ENCODE measurements at places on chromosomes 5 and 9. TPM values are rescaled to one million over a fixed set of nuclear protein-coding genes. Genes with fewer than 3 reads are reported as not detected.

DNA sequence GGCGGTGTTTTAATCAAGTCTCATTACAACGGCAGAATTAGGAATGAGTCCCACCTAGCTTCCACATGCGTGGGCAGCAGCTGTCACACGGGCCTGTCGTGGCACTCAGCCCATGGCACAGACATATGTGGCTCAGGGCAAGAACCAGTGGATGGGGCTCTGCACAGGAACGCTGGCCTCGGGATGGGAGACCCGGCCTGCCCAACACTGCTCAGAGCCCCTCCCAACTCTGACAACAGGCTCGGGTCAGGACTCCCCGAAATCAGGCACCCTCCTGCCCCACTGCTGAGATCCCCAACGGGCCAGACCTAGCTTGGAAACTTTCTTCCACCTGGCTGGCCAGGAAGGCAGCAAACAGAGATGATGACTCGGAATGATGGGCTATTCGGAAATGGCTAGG lies 4.9 kb upstream of the SURF6 start:
- no peak for DNase-seq

Gene MORN5
- total RNA-seq = 7.8 TPM

- DNase-seq = no peak
Measured at GRCh38 chr5:81908044-81908443, 63.8 kb upstream of the ATG10 start.

GRCh38 chr9:110077925-110078324 lies 130.0 kb downstream of the C9orf152 start:
- no peak for DNase-seq

GRCh38 chr9:98341157-98342097 lies 86.0 kb upstream of the TBC1D2 start:
- DNase-seq = no peak

Gene CRB2
- 0.06 TPM for total RNA-seq

DNA sequence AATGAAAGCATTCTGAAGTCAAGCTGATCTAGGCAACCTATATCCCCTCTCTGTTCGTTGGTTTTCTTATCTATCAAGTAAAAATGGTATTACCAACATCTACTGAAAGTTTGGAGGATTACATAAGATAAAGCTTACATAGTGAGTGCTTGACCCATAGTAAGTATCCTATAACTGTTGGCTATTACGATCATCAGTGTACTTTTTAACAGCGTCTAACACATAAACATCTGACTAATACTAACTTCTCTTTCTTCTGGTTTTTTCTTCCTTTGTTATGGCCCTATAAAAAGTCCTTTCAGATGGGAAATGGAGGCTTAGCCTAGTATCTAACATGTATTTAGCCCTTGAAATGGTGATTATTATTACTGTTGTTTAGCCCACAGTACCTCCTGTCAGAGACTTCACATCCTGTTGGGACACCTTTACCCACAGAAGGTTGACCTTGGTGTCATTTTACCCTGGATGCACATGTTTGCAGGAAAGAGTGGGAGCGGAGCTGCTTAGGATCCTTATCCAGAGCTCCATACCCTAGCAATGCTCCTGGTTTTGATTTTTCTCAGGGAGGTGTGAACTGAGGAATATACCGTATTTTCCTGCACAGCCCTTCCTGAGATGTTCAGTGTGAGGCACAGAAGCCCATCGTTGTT lies 6.0 kb downstream of the INSYN2B start:
- DNase-seq = no peak

Gene PPIC
- 28.8 TPM for total RNA-seq

DNA sequence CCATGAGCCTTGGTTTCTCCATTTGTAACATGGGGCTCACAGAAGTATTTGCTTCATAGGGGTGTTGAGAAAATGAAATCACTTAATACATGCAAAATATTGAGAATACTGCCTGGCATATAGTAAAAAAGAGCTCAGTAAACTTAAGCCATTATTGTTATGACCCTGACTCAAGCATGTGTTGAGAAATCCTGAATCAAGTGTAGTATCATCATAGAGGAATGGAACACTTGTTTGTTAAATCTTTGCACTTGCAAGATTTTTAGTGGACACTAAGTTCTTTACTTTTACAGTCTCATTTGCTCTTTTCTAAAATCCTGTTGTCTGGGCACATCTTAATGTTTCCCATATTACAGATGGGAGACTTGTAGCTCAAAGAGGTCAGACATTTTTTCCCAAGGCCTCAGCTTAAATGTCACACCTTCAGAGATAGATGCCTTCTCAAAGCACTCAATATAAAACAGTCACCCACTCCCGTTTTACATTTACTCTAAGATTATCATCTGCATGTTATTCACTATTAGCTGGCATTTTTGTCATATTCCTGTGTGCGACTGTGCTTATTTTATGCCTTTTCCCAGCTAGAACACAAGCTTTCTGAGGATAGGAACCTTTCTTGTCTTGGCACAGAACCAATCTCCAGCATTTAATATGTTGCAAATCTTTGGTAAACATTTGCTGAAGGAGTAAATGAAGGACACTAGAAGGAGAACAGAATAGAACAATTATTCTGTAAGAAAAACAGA lies 250.0 kb upstream of the TNC start:
- no peak for DNase-seq

DNA sequence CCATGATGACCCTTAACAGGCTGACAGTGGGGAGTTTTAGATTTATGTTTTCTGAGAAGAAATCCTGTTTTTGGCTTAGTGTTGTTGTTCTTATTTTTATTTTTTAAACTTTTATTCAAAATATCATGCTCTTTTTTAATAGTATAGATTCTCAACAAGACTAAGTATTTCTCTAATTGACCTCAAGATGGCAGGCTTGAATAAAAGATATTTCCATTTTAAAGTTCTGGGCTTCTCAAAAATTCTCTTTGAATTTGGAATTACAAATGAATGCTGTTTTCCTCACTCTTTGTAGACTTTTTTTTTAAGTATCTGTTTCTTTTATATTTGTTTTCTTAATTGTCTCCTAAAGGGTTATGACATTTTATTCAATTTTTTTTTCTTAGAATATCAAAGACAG lies 50.0 kb upstream of the SH3GL2 start:
- DNase-seq = no peak

GRCh38 chr5:158679221-158679641 lies 420.5 kb downstream of the EBF1 start:
- DNase-seq = no peak

DNA sequence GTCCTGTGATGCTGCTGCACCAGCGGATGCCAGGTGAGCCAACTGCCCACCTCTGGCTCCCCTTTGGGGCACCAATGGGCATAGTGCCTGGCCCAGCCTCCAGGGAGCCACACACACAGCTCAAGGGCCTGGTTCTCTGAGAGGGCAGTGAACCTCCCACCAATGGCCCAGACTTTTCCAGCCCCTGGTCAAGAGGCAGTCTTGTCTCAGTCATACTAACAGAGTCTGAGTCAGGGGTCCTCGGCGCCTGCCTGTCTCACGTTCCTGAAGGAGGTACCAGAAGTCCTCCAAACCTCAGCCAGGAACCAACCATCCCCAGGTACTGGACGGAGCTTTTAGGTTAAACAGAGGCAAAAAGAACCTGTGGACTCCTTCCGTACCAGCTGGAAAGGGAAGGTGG lies 121.1 kb downstream of the C5orf15 start:
- DNase-seq = no peak

GRCh38 chr5:9361835-9362234 lies 184.0 kb downstream of the SEMA5A start:
- peak; percentile 53 for DNase-seq

- DNase-seq = no peak
Measured at GRCh38 chr5:57685516-57686255, 203.1 kb upstream of the ACTBL2 start.

DNA sequence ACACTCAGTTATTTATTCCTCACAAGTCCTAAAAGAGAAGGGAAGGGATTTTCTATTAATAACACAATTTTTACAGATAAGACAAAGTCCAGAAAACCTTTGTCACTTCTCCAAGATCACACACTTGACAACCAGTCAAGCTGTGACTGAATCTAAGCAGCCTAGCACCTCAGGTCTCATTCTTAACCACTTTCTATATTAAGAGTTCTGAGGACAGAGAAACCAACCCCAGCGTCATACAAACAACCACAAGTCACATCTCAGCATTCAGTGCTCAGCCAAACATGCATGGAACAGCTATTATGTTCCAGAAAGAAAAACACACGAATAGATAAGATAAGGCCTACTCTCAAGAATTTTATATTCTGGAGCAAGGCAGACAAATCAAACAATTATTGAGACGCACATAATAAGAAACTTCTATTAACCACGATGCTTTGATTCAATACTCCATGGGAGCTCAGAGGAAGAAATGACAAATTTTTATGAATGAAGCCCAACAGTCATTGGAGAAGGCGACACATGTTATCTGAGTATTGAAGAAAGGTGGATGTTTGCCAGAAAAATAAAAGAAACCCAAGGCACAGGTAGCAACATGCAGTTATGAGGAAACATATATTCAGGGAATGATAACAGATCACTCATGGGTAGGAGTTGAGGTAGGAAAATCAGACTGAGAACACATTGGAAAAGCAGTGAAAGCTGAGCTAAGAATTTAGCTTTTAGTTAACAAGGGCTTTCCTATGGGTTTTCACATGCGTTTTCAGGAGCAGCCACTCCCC lies 113.1 kb downstream of the HTR4 start:
- no peak for DNase-seq

GRCh38 chr5:142795251-142795650 lies 25.1 kb downstream of the ARHGAP26 start:
- DNase-seq = no peak

- DNase-seq = no peak
Measured at GRCh38 chr5:133953568-133954145, 14.8 kb downstream of the C5orf15 start.

DNA sequence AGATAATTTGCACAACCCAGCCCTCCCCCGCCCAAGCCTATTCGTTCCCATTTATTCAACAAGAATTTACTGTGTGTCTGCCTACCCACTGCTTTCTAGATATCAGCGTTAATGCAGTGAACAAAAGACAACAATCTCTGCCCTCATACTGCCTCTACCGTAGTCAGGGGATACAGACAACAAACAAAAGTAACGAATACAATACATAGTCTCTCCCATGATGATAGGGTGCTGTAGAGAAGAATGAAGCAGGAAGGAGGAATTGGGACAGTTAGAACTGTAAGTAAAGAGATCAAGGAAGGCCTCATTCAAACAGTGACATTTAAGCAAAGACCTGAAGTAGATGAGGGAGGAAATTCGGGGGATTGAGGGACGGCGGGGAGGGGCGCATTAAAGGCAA lies 1.7 kb downstream of the GFM2 start:
- DNase-seq = no peak

Gene GRIN1
- total RNA-seq = 0.83 TPM

Gene NXNL2
- total RNA-seq = 1.9 TPM

- no peak for DNase-seq
Measured at GRCh38 chr9:8750639-8751051, 951.1 kb upstream of the DMAC1 start.
